ENCODE measurements at places on chromosomes 6 and 20.

GRCh38 chr6:21970569-21971300, 326.1 kb downstream of the PRL start:
- no peak for DNase-seq

GRCh38 chr6:38610050-38610625, 29.6 kb downstream of the BTBD9 start:
- no peak for DNase-seq

DNA sequence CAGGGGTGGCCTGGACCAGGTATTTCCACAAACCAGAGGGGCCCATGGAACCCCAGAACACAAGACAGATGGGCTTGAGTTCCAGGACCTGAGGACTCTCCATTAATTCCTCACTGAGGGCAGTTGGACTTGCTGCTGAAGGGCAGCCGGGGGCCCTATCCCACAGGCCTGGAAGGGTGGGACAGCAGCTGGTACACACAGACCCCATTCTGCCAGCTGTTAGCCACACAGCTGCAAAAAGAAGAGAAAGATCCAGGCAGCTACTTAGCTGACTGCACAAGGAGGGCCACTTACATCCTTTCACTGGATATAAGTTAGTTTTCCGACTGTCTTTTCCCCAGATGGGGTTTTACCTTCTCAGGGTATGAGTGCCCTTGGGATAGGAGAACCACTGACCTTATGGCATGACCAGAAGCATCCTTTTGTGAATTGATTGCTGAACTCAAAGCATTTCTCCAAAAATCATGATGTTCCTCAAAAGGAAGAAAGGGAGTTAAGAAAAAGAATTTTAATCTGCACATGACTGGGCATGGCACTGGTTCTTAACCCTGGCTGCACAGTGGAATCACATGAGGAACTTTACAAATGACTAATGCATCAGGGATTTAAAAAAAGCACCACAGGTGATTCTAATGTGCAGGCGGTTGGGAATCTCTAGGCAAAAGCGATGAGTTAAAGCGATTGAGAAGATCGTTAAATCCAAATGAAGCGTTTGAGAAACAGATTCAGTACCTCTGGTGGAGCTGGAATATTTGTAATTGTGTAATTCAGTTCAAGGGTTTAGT, 199.4 kb downstream of the TFAP2A start:
- no peak for DNase-seq

DNA sequence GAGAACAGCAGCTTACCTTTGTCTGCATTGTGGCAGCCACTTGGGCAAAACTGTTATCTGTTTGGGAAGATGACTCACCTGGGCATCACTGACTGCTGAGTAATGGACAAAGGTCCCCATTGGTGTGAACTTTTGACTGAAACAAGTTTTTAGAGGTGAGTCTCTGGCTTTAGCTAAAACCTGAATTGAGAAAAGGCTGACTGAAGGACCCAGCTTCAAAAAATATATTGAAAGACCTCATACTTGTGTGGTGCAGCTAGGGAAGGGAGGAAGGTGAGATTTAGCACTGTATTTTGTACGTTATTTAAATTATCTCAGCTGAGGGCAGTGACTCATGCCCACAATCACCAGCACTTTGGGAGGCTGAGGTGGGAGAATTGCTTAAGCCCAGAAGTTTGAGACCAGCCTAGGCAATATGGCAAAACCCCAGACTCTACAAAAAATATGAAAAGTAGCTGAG, 4.5 kb upstream of the CITED2 start:
- no peak for DNase-seq

Measured in HuH-7 (cell line).